ENCODE measurements at places on chromosomes 1 and 21.

DNA sequence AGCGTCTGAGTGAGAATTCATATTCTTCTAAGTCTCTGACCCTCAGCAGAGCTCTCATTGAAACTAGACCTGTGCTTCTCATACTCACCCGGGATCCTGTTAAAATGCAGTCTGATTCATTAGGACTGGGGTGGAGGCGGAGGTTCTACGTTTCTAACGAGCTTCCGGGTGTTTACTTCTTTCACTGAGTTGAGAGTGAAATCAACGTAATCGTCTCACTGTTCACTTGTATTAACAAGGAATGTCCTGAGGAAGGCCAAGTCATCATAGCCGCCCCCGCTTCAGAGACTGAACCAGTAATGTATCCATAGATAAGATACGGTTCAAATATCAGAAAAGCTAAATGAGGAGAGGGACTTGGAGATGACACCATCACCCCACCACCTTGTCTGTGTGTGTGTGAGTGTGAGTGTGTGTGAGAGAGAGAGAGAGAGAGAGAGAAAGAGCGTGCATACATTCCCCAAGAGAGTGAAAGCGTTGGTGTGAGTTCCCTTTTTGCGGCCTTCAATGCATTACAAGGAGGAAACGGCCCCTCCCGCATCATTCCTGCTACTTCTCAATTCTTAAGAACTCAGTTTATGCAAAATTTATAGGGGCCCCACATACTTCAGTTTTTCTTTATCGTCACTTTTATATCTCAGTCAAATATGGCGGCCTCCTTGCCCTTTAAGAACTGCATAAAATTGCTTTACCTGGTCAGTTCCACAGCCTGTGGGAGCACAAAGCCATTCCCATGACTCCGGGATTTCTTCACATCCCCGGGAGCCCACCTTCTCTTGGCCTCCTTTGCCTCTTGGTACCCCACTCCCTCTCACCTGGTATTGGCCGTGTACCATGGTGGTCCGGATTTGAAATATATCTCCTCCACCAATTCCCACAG, 19.8 kb downstream of the KMO start:
- peak; percentile 73 for DNase-seq

DNA sequence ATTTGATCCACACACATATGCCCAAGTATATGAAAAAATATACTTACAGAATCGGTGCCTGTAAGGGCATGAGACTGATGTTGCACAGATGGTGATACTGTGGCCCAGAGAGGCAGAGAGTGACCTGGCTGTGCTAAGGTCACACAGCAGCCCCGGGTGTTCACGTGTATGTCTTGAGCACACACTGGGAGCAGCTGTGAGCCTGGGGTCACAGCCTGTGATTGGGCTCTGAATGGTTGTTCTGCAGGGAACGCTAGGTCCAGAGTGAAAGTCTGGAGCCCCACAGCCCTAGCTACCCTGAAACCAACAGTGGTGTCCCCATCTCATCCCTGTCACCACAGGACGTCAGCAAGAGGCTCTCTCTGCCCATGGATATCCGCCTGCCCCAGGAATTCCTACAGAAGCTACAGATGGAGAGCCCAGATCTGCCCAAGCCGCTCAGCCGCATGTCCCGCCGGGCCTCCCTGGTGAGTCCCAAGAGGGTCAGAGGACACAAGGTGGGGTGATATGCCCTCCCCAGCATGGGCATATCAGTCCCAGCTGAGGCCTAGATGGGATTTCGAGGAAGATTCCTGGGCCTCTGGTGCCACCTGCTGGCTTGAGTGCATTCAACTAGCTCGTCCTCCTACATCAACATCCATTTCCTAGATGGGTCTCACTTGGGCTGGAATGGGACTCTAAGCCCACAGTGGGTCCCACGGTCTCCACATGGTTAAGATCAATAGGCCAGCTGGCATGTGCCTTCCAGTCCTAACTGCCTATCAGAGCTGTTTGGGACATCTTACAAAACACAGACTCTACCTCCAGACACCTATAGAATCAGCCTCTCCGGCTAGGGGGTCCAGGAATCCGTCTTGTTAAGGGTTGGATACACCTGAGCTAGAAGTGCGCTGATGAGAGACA, 19.7 kb downstream of the CDK18 start:
- DNase-seq, result peak; percentile 65

DNA sequence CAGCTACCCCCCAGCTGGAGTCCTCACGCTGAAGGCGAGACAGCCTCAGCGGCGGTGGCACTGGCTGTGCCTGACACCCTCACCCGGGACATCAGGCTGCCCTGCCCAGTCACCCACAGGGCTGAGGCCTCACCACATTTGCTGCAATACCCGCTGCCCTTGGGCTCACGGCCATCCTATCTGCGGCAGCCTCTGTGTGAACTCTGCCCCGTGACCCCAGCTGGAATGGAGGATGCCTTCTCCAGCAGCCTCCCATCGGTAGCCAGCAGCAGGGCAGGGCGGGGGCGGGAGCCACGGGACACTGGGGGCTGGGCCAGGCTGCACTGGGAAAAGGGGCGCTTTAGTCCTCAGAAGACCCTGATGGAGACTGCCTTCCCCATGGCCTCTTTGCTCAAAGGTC, 112.4 kb upstream of the ZBTB40 start:
- DNase-seq, result no peak

- DNase-seq, result no peak
Measured at GRCh38 chr1:151782741-151783140, 7.6 kb downstream of the TDRKH start.

Data from left lung (tissue), 14 donors.